ENCODE measurements at places on chromosomes 2 and 18. TPM values are rescaled to one million over a fixed set of nuclear protein-coding genes. Genes with fewer than 3 reads are reported as not detected.

Gene ARMC9
- total RNA-seq, result 72.9 TPM

Gene LINC00305
- total RNA-seq, result not detected

Gene SLC9A4
- total RNA-seq, result under 0.01 TPM

Gene REG1B
- total RNA-seq, result not detected

Gene RAB31
- total RNA-seq, result 51.2 TPM

Gene MBOAT2
- total RNA-seq, result 39.4 TPM

Gene CRYGD
- not detected for total RNA-seq

Gene SP5
- not detected for total RNA-seq

Gene CACNB4
- 1.1 TPM for total RNA-seq

Gene KIF1A
- total RNA-seq, result not detected

Gene DDX1
- 58.7 TPM for total RNA-seq

Gene PPIL3
- total RNA-seq, result 63.9 TPM

Gene SOX11
- total RNA-seq, result under 0.01 TPM

Gene KCNS3
- 0.43 TPM for total RNA-seq

All from smooth muscle cell of bladder (primary cell).